ENCODE measurements at places on chromosomes 6 and 20.

DNA sequence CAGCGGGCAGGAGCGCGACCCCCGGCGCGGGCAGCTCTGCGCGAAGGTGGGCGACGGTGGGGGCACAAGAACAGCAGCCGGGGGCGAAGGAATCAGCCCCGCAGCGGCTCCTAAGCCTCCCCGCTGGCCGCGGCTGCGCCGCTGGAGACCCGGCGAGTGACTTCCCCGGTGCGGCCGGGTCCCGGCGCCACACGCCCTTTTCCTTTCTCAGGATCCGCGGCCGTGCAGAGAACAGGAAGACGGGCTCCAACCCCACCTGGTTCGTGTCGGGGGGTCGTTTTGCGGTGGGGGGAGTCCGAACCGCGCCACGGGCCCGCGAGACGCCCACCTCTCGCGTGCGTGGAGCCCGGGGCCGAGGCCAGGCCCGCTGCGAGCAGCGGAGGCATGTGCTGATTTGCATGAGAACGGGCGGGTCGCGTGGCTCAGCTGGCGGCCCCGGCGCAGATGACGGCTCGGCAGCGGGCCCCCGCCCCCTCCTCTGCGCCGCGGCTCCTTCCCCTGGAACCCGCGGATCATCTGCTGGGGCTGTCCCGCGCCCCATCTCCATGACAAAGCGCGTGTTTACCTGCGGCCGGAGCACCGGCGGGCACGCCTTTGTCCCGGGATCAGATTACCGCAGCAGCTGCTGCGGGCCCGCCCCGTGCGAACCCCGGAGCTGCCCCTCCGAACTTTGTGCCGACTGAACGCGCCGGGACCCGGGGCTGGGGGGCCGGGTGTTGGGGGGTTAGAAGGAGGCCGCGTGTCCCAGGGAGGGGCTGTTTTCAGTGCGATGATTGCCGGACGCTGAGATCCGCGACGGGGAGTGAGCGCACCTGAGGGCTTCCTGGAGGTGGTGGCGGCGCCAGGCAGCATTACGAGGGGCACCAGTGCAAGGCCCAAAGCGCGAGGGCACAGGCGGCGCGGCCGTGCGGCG lies 4.9 kb upstream of the DLL1 start:
- peak; percentile 83 for DNase-seq

DNA sequence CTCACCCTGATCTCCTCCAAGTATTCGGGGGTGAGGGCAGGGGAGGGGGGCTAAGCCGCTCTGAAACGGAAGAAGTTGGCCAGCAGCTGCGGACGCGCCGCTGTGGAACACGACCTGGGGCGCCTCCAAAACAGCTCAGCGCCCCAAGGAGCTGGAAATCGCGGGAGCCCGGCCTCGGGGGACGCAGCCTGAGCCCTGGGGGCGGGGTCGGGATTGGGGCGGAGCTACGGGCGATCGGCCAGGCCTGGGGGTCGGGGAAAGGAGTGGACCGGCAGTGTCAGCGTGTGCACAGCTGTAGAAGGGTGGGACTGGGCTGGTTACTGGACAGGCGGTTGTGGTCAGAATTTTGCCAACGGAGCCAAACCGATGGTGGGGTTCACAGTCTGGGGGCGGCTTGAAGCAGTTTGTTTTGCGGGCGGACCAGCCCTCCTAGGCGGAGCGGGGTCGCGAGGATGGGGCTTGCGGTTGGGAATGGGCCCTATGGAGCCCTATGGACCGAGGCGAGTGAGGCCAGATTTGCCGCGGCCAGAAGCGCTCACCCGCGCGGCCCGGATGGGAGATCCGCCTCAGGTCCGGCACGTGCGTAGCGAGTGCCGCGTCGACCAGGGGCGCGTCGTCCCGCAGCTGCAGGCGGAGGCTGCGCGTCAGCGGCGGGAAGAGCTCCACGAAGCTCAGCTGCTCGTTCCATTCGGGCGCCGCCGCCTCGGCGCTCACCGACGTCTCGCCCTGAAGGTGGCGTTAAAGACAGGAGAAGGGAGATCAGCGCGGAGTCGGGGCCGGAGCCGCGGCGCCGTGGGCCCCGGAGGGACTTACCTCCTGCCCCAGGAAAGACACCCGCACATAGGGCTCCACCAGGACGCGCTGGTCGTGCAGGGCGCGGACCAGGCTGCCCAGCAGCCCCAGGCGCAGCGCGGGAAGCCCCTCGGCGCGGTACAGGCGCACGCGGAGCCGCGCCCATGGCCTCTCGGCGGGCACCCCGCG lies 14.3 kb upstream of the SPAG4 start:
- peak; percentile 90 for DNase-seq

GRCh38 chr6:23499549-23499948 lies 626.5 kb upstream of the NRSN1 start:
- no peak for DNase-seq

DNA sequence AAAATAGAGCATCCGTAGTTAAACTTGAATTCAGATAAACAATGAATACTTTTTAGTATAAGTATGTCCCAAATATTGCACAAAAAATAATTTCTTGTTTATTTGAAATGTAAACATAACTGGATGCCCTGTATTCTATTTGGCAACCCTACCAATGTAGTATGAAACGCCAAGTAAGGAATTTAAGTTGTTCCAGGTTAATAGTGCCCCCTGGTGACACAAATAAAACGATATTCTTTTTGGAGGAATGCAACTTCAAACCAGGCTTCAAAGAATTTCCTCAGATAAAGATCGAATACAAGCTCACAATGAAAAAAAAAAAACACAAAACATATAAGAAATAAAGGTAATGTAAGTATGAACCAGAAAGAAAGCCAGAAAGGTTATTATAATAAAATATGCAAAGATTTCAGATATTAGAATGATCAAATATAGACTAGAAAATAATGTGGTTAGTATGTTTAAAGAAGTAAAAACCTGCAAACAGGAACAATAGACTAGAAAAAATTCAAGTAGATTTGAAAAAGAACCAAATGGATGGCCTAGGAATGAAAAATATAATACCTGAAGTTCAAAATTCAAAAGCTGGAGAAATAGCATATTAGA lies 18.4 kb upstream of the AKAP7 start:
- DNase-seq = peak; percentile 23

GRCh38 chr6:125020385-125020784 lies 58.1 kb downstream of the RNF217 start:
- no peak for DNase-seq

- DNase-seq = no peak
These were observed 279.7 kb downstream of the KIF16B start for GRCh38 chr20:16293590-16293989.

- DNase-seq = peak; percentile 13
These were observed 28.2 kb downstream of the PDRG1 start for GRCh38 chr20:31923388-31924331.

- DNase-seq = peak; percentile 43
These were observed 101.0 kb downstream of the EYA2 start for GRCh38 chr20:46995561-46996142.

GRCh38 chr20:63878899-63879663 lies 14.0 kb downstream of the TPD52L2 start:
- DNase-seq = peak; percentile 34

- no peak for DNase-seq
These were observed 50.9 kb downstream of the KLHL31 start for GRCh38 chr6:53614676-53615075.

DNA sequence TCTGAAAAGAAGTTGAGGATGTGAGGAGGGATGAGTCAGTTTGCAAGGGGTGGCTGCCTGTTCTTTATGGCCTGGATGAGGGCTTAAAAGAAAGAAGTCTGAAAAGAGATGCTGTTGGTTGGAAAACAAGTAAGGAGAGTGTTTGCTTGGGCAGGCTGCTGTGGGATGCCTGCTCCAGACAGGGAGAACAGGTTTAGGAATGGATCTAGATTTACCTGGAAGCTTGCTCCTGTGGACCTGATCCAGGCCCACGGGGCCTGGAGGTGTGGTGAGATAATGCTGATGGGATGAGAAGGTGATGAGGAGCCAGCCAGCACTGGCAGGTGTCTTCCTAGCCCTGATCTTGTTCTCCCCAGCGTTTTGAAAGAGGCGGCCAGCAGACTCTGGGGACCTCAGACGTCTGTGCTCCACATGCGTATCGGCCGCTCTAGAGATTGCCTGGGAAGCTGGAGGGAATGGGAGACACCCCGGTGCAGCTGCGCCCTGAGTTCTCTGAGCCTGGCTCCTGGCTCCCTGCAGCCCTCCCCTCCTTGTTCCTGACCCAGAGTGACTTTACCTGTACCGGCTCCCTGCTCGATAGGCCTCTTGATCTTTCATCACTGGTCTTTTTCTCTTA lies 331.3 kb downstream of the ZFAND3 start:
- DNase-seq = no peak

DNA sequence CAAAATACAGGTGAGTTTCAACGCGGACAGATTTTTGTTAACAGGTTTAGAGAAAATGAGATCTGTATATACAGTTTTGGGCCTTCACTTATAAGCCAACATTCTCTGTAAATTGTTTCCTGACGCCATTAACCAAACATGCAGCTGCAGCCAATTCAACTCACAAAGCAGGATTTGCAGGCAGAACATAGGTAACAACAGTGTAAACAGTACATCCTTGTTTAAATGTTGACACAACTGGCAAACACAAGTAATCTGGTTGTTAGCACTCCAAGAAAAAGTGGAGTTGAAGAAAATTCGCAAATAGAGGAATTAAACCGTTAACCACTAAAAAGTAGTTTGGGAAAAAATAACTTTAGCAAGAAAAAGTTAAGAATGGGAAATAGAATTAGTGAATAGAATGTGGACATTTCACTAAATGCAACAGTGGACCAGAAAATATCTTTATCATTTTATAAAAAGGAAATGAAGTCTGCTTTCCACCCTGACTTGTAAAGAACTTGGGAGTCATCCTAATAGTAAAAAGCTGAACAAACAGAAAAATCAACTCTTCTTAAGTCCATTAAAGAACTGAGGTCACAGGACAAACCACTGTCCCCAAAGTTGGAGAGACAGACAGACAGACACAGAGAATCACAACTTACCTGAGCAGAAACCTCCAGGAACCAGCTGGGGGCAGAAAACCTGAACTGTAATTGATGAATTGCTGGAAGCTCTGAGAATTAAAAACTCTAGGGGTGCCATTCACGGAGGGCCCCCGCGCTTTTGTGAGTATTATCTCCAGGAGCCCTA lies 10.1 kb downstream of the SMIM28 start:
- no peak for DNase-seq

All from eye (tissue), 1 donor.